ENCODE measurements at places on chromosomes 6 and 20.

DNA sequence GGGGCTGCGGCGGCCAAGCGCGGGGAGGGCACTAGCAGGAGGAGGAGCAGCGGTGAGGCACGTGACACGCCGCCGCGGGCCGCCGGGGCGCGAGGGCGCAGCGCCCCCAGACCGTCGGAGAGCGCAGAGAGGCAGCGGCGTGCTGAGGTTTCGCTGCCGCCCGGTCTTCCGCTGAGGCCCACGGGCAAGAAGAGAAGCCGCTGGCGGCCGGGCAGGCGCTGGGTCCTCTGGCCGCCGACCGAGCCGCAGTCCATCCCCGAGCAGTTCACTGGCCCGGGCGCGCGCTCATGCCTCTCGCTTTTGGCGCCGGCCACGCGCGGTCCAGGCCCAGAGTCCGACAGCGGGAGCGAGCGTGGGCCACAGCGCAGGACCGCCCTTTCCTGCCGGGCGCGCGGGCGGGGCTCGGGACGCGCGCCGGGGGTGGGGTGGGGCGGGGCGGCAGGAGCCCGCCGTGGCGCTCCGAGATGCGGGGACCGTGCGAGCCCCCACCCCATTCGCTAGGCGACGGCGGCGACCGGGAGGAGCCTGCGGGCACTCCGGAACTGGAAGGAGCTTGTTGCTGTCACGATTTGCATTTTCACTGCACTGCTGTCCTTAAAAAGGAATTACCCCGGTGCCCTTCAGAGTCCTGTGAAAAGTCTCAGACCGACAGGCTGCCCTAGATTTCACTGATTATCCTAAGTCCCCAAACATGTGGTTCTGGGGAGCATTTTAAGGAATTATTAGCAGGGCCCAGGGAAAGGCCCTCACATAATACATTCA lies at the start of gene MCUR1:
MCUR1 (minus strand) TSS at position 382 of the 762 bp plus-strand sequence; CDS start at position 254, 128 bp downstream.
- DNase-seq: peak; percentile 72

- DNase-seq: no peak
Observed at GRCh38 chr20:7741866-7742265, 198.4 kb downstream of the HAO1 start.

DNA sequence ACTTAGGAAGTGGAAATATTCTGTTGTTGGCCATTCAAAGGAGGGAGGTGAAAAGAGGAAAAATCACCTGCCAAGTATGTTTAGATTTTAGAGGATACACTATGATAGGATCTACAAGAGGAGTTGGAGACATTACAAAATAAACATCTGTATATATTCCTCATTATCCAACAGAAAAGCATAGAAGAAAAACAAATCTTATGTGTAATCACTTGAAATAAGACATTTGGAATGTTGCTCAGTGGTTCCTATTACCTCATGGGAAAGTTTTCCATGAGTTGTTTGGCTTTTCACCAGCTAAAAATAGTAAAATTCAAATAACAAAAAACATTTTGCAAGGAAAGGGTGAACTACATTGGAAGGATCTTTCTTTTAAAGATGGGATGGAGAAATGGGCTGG lies 76.7 kb upstream of the CARMIL1 start:
- DNase-seq: no peak

GRCh38 chr20:16501301-16501700 lies 71.9 kb downstream of the KIF16B start:
- DNase-seq: no peak

- no peak for DNase-seq
Observed at GRCh38 chr20:62989201-62989601, 17.6 kb downstream of the BHLHE23 start.

DNA sequence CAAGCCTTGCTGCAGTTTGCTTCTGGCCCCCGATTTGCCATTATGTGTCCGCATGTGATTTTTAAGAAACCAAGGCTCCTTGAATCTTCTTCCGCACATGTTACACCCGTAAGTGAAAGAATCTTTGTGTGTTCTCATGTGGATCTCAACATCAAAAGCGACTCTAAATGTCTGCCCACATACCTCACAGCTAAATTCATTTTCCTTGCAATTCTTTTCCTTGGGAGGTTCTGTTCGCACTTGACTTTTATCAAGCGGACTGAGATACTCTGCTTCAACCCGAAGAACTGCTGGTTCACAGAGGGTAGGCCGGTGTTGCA lies 11.4 kb downstream of the ZNF217 start:
- DNase-seq: no peak
